SHP77 (cell line): ENCODE measurements at places on chromosomes 1 and 21.

GRCh38 chr21:34928637-34929036 is 120.5 kb downstream of the RUNX1 start:
- DNase-seq = no peak

DNA sequence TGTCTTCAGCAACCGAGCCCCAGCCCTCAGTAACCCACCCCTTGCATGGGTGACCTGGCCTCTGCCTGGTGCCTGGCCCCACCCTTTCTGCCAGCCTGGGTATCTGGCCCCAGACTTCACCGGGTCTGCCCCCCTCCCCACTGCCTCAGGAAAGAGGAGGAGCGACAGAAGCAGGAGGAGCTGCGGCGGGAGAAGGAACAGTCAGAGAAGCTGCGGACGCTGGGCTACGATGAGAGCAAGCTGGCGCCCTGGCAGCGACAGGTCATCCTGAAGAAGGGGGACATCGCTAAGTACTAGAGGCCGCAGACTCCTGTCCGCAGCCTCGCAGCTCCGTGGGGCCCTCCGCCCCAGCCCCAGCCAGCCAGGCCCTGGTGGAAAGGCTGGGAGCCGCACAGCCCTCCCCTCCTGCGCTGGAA is 6.1 kb downstream of the TNFRSF25 start:
- DNase-seq = no peak

- no peak for DNase-seq
Observed at GRCh38 chr1:70071601-70072000, 133.8 kb downstream of the LRRC40 start.

- DNase-seq = no peak
Observed at GRCh38 chr1:53672243-53672642, 66.7 kb downstream of the GLIS1 start.

GRCh38 chr1:226737819-226738420 is 1.2 kb downstream of the ITPKB start:
- DNase-seq = no peak

- no peak for DNase-seq
Observed at GRCh38 chr1:167620002-167620401, 10.0 kb upstream of the RCSD1 start.

DNA sequence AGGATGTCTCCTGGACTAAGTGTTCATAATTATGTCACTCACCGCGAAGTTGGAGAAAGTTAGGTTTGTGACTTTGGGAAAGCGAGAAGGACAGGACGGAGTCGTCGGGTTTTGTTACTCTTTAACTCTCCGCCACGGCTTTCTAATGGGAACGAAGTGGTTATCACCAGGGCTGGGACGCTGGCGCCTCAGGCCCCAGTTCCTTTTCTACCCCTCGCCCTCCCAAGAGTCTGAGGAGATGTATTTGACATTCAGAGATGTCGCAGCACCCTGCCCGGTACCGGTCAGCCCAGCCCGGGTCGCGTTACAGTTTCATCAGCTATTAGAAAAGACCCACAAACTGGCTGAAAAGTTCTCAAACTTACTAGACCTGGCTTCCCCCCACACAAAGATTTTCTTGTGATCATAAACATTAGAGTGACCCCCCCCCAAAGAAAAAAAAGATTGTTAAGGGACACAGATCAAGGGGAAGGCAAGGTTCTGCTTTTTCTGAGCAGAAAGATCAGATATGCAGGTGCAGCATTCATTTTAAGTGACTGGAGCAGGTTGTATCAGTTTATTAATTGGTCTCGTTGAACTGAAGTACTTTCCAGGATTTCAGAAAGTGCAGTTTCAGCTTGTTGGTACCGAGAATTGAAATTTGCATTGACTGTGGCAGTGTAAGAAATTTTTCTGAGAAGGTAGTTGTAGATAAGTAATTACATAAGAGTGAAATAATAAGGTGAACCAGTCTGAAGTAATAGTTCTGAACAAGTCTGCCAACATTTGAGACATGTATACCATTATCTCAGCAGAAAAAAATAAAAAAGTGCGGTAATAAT is 859 bp upstream of the ZBTB18 start:
- no peak for DNase-seq

- DNase-seq = no peak
Observed at GRCh38 chr1:217369271-217369981, 261.5 kb downstream of the GPATCH2 start.

DNA sequence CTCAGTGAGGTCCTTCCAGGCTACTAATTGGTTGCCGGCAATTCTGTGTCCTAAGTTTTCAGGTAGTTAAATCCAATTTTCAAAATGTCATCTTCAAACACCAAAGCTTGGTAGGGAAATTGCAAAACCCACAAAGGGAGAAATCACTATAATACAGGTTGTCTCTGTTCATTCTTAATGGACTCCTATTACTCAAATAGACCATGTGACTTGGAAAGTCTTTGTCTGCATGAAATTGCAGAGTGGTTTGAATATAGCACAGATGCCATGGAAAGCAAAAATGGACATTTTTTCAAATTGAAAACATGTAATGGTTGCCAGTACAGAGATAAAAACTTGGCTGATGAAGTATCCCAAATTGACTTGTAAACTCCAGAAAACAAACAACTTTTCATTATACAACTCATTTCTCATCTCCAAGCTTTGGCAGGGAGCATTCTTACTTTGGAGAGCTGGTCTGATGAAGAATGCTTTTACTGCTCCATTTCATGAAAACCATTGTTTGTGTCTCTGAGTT is 169.5 kb upstream of the PKN2 start:
- no peak for DNase-seq

- no peak for DNase-seq
Observed at GRCh38 chr1:173954179-173954578, 37.1 kb upstream of the SERPINC1 start.

GRCh38 chr1:175788586-175789252 is 45.3 kb upstream of the TNR start:
- DNase-seq = no peak

DNA sequence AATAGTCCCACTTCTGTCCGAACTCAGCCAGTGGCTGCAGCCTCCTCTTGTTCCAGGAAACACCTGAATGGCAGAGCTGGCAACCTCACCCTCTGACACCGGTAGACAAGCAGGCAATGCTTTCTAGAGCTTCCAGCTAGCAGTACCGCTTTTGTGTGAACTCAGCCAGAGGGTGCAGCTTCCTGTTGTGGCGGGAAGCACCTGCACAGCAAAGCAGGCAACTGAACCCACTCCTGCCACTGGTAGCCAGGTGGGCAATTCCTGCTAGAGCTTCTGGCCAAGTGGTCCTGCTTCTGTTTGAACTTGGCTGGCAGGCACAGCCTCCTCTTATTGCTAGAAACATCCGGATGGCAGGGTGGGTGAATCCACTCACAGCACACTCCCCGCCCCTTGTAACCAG is 40.1 kb upstream of the TMPRSS15 start:
- no peak for DNase-seq

DNA sequence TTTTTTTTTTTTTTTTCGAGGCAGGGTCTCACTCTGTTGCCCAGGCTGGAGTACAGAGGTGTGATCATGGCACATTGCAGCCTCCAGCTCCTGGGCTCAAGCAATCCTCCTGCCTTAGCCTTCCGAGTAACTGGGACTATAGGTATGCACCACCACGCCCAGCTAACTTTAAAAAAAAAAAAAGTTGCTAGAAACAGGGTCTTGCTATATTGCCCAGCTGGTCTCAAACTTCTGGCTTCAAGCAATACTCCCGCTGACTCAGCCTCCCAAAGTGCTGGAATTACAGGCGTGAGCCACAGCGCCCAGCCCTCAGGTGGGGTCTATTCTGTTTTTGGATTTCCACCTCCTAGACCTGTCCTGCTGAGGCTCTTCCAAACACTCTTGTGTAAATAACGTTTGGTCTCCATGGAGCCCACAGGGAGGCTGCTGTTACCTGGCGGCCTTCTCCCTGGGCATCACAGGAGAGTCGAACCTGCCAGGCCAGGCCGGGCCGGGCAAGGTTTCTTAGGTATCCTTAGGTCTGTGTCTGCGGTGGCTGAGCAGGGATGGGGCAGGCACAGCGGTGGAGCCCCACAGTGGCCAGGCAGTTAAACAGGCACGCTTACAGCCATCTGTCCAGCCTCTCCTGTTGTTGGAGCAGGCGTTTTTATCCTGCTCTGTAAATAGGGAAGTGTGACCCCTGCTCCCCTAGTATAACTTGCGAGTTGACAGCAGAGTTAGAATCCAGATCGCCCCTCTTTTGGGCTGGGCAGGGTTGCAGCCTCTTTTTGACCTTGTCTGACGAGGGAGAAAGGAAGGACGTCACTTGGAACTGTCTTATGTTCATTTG is 18.8 kb downstream of the PLEKHM2 start:
- DNase-seq = no peak

- DNase-seq = no peak
Observed at GRCh38 chr21:39667353-39667891, 54.7 kb downstream of the B3GALT5 start.

- no peak for DNase-seq
Observed at GRCh38 chr1:176853503-176853902, 311.0 kb downstream of the ASTN1 start.

DNA sequence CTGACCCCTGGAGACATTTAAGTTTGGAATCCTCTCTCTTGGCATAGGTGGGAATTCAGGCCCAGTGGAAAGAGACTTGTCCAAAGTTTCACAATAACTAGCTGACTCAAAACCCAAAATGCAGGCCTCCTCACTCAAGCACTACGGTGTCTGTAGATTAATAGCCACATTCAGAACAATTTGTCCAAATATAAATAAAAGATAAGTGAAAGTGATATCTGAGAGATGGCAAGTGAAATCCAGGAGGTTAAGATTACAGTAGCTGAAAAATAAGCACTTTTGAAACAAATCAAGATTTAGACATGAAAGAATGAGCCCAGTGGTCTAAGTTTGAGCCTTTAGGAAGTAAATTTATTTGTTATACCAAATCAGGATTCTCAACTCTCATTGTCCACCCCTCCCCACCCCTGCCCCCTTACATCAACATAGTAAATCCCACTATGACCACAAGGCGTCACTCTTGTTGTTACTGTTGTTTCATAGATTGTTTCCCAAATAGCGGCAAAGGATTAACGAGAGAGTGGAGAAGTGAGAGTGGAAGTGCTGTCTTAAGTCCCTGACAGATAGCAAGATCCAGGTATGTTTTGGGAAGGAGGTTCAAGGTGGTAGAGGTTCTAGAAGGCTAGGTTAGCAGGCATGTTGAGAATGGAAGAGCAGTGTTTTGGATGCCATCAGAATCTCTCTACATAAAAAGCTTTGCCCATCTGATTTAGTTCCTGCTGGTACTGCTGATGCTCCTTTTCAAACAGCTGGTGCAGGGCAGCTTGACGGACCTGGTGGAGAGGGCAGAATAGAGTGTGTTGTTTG is 7.1 kb upstream of the TPM3 start:
- peak; percentile 49 for DNase-seq

DNA sequence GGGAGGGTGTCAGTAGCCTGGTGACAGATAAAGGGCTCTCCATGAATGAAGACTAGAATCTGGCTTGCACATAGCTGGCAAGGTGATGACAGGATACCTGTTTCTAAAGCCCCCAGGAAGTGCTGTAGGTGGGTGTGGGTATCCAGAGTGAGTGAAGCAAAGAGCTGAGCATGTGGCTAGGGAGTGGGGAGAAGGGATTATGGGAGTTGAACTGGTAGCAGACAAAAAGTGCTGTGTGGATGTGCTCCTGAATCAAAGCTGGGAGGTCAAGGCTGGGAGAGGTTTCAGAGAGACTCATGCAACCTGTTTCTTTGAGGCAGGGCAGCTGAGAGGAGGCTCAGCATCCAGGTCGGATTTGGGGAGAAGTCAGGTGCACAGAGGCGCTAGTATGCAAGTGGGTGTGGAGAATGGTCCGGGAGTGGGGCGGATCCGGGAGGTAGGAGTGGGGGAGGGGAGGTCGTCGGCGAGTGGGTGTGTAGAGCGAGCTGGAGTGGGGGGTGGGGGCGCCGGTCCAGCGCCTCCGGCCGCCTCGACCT is 600 bp downstream of the ASTN1 start:
- DNase-seq = no peak

DNA sequence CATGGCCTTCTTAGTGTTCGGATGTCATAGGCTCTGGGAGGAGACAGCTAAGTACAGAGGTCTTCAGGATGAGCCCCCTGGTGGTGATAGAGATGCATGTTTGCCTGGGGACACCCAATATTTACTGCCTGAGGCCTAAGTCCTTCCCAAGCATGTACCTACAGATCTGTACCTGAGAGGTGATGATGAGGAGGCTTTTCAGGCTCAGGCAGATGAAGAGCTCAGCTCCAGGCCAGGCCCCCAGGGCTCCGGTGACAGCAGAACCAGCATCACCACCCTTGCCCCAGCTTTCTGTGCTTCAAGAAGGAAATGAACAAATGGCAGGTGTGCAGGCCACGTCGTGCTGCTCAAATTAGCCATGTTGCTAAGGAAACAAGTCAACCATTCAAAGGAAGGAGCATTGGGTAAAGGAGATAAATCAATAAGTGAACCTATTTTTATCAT is 21.1 kb downstream of the CACNA1E start:
- peak; percentile 45 for DNase-seq

- DNase-seq = no peak
Observed at GRCh38 chr21:34939673-34940331, 109.3 kb downstream of the RUNX1 start.

DNA sequence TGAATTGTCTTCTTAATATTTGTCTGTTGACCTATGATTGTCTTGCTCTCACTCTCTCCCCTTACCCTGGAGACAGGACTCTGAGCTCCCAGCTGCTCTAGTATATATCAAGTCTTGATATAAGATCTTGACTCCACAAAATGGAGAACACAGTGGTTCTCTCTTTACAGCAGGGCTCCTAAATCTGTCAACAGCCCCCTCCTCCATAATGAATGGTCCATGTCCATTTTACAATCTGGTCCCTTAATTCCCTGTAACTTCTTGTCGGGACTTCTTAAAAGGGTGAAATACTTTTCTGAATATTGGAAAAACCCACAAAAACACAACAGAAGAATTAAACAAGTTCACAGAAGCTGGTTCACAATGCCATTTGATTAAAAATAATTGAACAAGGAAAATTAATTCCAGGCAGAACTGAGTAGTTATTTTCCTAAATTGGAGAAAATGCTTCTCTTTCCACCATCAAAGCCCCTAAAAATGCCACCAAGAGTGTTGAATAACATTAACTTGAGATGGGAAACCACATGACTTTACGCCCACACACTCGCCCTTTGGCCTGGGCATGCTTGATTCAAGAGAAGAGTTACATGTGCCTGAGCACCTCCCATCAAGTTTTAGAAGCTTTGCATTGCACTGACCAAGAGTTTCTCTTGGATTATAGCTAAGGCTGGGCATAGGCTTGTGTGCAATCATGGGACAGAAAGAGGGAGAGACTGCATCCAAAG is 109.8 kb downstream of the TOMM20 start:
- no peak for DNase-seq

- no peak for DNase-seq
Observed at GRCh38 chr1:208641579-208642280, 397.5 kb upstream of the PLXNA2 start.

GRCh38 chr1:183487674-183488442 is 15.6 kb downstream of the SMG7 start:
- no peak for DNase-seq
